ENCODE measurements at places on chromosomes 7 and 10.

- H3K27me3 ChIP-seq = no peaks in the 10 kb centered on the region
- H3K36me3 ChIP-seq = no peaks in the 10 kb centered on the region
- no peaks in the 10 kb centered on the region for H3K4me1 ChIP-seq
- no peak for DNase-seq
- H3K27ac ChIP-seq = no peak overlapping the region
Observed at GRCh38 chr7:83289419-83289993, 126.8 kb upstream of the PCLO start.

GRCh38 chr7:13312307-13312706, 624.9 kb downstream of the ARL4A start:
- H3K27ac ChIP-seq = no peak overlapping the region
- no peak overlapping the region for H3K4me3 ChIP-seq
- H3K36me3 ChIP-seq = no peaks in the 10 kb centered on the region
- H3K4me1 ChIP-seq = no peaks in the 10 kb centered on the region
- no peak for DNase-seq

DNA sequence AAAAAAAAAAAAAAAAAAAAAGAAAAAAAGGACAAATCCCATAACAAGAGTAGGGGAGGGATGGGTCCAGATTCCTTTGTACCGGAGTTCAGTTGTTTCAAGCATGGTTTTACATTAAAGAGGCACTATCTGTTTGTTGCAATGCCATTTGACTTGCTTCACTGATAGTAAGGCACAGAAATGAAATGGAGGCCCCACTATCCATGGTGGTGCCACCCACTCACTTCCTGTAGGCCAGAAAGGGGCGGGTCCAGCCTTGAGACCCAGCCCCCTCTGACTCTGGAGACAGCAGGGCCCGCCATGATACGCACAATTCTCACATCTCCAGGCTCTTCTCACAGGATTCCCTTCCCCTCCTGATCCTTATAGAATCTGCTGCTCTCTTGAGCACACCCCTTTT, 100.0 kb downstream of the CLEC2L start:
- peaks cover 79% of the 10 kb centered on the region for H3K36me3 ChIP-seq
- H3K4me3 ChIP-seq = no peak overlapping the region
- no peaks in the 10 kb centered on the region for H3K4me1 ChIP-seq
- DNase-seq = no peak
- H3K27ac ChIP-seq = no peak overlapping the region

DNA sequence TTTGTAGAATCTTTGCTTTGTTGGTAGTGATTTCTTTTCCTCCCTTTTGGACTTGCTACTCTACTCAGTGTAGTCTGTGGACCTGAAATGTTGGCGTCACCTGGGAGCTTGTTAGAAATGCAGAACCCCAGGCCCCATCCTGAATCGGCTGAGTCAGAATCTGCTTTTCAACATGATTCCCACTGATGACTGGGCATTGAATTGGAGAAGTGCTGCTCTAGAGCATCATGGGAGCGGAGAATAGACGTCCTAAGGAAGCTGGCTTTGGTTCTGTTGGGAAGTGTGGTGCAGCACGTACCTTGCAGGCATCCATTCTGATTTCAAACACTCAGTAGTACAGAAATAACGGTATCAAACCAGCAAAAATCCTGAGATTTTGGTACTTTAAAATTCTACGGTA, 54.7 kb downstream of the RBM33 start:
- H3K4me1 ChIP-seq = peaks cover 57% of the 10 kb centered on the region
- peaks cover 4% of the 10 kb centered on the region for H3K36me3 ChIP-seq
- no peak for DNase-seq
- H3K4me3 ChIP-seq = no peak overlapping the region
- H3K27me3 ChIP-seq = no peaks in the 10 kb centered on the region

DNA sequence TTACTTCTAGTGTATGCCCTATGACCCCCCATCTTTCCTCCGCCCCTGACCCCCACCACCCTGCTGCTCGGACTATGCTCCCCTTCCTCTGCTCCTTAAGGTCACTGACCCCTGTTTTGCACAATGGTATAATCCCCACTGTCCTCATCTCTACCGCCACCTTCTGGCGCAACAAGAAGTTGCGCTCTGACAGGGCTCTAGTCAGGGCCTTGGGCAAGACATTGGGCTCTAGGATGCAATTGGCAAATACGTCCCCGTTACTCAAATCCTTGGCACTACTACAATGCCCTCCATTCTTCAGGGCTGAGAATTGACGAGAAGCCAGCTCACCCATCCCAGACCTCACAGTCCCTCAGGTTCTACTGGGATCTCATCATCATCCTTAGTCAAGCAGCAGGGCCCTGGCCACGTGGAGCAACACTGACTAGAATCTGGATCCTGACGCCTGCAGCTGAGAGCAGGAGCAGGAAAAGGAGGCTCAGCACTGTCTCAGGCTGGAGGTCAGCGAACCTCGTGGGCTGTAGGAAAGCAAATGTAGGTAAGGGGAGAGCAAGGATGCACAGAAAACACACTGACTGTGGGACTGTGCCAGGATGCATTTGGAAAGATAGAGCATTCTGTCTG, 10.6 kb downstream of the LRIT2 start:
- no peaks in the 10 kb centered on the region for H3K4me1 ChIP-seq
- no peak overlapping the region for H3K4me3 ChIP-seq
- no peak for DNase-seq
- H3K27ac ChIP-seq = no peak overlapping the region

GRCh38 chr7:100670074-100670473, 3.5 kb upstream of the GNB2 start:
- DNase-seq = no peak
- H3K4me1 ChIP-seq = no peaks in the 10 kb centered on the region
- no peak overlapping the region for H3K27ac ChIP-seq
- H3K36me3 ChIP-seq = no peaks in the 10 kb centered on the region
- H3K27me3 ChIP-seq = no peaks in the 10 kb centered on the region
- no peak overlapping the region for H3K4me3 ChIP-seq

DNA sequence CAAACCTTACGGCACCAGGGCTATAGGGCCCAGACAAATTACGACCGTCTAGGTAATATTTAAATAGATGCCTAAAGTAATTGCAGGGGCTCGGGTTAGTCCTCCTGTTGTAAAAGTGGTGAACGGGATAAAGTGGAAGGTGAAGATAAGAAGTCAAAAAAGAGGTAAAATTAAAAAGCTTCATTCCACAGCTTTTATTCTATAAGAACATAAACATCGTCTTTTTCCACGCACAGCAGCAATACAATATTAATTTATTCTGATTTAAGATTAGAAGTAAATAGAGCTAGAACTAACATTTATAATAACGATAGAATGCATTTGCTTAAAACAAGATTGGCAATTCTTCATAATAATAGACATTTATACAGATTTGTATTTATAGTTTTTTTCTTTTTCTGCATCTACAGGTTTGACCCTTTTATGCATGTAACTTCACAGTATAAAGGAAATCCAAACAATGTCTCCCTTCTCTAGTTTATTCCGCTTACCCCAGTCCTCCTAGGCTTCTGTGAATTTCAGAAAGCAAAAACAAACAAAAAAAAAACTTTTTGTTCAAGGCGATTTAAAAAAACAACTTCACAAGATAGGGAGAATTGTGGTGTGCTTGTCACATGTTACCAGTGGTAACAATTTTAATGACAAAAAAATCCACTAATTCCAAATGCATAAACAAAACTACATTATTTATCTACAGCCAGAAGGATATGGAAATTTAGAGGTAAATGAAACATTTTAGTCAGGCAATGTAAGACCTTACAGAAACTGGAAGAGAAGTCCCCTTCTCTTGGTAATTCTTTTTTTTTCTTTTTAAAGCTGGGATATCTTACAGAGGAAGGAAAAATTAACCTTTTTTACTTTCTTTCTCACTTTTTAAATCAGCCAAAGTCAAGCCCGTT, 3.4 kb downstream of the HOXA10 start:
- H3K27ac ChIP-seq = peak overlapping the region; percentile 67
- no peak for DNase-seq
- peak overlapping the region; percentile 56 for H3K4me3 ChIP-seq
- H3K27me3 ChIP-seq = peaks cover 95% of the 10 kb centered on the region
- no peaks in the 10 kb centered on the region for H3K4me1 ChIP-seq

GRCh38 chr10:130301021-130301892, 165.1 kb downstream of the GLRX3 start:
- DNase-seq = no peak
- no peak overlapping the region for H3K27ac ChIP-seq
- H3K4me3 ChIP-seq = peak overlapping the region; percentile 52
- no peaks in the 10 kb centered on the region for H3K4me1 ChIP-seq

GRCh38 chr10:96840841-96841518, 8.9 kb downstream of the LCOR start:
- H3K27ac ChIP-seq = no peak overlapping the region
- H3K4me1 ChIP-seq = no peaks in the 10 kb centered on the region
- no peaks in the 10 kb centered on the region for H3K27me3 ChIP-seq
- H3K36me3 ChIP-seq = no peaks in the 10 kb centered on the region

- DNase-seq = no peak
- no peak overlapping the region for H3K4me3 ChIP-seq
- H3K36me3 ChIP-seq = no peaks in the 10 kb centered on the region
- no peak overlapping the region for H3K27ac ChIP-seq
- no peaks in the 10 kb centered on the region for H3K4me1 ChIP-seq
Observed at GRCh38 chr7:154842591-154842990, 160.3 kb downstream of the PAXIP1 start.

- H3K27me3 ChIP-seq = no peaks in the 10 kb centered on the region
- H3K4me3 ChIP-seq = no peak overlapping the region
- no peaks in the 10 kb centered on the region for H3K4me1 ChIP-seq
- H3K36me3 ChIP-seq = no peaks in the 10 kb centered on the region
- DNase-seq = no peak
Observed at GRCh38 chr7:20509892-20510572, 105.4 kb upstream of the ABCB5 start.

DNA sequence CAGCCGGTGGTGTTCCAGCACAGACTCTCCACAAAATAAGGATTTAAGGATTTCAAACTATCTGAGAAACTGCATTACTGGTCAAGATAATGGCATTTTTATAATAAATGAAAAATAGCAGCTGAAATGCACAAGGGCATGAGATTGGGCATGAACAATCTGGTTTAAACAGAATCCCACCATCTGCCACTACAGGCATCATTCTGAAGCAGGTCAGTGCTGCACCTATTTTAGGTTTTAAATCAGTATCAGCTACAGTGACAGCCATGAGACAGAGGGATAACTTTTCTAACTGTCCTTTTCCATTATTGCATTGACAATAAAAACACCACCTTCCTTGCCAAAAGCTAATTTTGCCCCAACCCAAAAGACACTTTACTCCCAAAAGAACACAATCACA, 186.8 kb downstream of the ETV1 start:
- H3K27ac ChIP-seq = no peak overlapping the region
- no peak overlapping the region for H3K4me3 ChIP-seq
- no peaks in the 10 kb centered on the region for H3K36me3 ChIP-seq
- H3K4me1 ChIP-seq = no peaks in the 10 kb centered on the region
- DNase-seq = no peak

DNA sequence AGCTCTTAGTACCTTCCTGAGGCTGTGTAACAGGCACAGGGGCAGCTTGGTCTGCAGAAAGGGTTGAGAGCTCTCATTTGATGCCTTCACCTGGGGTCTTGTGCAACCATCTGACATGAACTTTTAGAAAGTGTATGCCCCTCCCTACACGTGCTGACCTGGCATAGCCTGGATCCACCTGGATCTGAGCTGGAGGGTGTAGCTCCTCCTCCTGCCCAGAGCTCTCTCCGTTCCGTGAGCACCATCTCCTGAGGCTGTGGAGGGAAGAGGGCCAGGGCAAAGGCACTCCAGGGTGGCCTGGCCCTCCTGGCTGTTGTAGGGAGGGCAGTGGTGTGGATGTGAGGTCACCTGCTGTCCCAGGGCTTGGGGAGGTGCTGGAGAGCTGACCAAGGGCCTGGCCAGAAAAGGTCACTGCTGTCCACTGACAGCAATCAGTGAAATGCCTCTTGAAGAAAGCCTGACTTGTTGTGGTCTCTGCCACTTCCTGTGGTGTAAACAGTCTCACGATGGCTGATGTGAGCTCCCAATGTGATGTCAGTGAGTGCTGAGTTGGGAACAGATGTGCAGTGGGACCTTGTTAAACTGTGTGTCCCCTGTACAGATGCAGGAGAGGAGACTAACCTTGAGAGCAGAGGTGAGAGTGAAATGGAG, 23.0 kb downstream of the AMZ1 start:
- no peaks in the 10 kb centered on the region for H3K27me3 ChIP-seq
- DNase-seq = no peak
- H3K4me3 ChIP-seq = no peak overlapping the region

DNA sequence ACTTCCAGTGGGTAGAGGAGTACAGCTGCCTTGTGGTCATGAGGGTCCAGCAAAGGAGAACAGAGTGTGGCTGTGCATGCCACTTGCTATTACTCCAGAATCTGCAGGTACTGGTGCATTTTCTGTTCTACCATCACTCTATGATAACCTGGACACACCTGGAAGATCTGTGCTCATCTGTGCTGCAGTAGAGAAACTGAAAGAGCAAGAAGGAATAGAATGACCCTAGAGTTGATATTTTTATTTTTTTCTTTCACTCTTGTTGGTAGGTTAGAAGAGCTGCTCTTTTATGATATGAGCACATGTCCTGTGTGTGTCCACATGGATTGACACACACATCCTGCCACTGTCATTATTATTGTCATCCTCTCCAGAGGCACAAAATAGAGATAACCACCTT, 48.3 kb upstream of the MTURN start:
- no peaks in the 10 kb centered on the region for H3K4me1 ChIP-seq
- peaks cover 15% of the 10 kb centered on the region for H3K36me3 ChIP-seq
- no peaks in the 10 kb centered on the region for H3K27me3 ChIP-seq
- DNase-seq = no peak
- no peak overlapping the region for H3K27ac ChIP-seq

GRCh38 chr7:86643561-86644281, at the start of gene GRM3:
Gene GRM3, plus strand, starts transcription at chr7:86643909. Its CDS starts 121,237 bp downstream, at chr7:86765146.
- no peaks in the 10 kb centered on the region for H3K36me3 ChIP-seq
- H3K27me3 ChIP-seq = peaks cover 34% of the 10 kb centered on the region
- peak within 1 kb of the TSS; percentile 3 for H3K4me3 ChIP-seq
- peaks cover 5% of the 10 kb centered on the region for H3K4me1 ChIP-seq
- no peak within 1 kb of the TSS for H3K27ac ChIP-seq

GRCh38 chr7:108330227-108330626, 126.0 kb downstream of the NRCAM start:
- no peak overlapping the region for H3K4me3 ChIP-seq
- no peak for DNase-seq
- H3K4me1 ChIP-seq = no peaks in the 10 kb centered on the region
- H3K27ac ChIP-seq = no peak overlapping the region

GRCh38 chr7:157949711-157950110, 612.9 kb downstream of the DNAJB6 start:
- H3K36me3 ChIP-seq = no peaks in the 10 kb centered on the region
- H3K27ac ChIP-seq = no peak overlapping the region
- H3K27me3 ChIP-seq = no peaks in the 10 kb centered on the region
- no peaks in the 10 kb centered on the region for H3K4me1 ChIP-seq
- no peak for DNase-seq

Measured in tibial nerve (tissue), 4 donors.